SK-MEL-5 (cell line): ENCODE measurements at places on chromosomes 7 and 10. TPM values are rescaled to one million over a fixed set of nuclear protein-coding genes. Genes with fewer than 3 reads are reported as not detected.
A peak's percentile ranks its signal among the peaks of the same experiment; 100 is the strongest.

Gene FAM13C
- 0.21 and 0.67 TPM in 2 replicates for total RNA-seq

GRCh38 chr10:129038522-129038921, 428.5 kb upstream of the MGMT start:
- DNase-seq = no peak

- peak; percentile 84 for DNase-seq
Observed at GRCh38 chr7:128427289-128427891, 17.6 kb upstream of the IMPDH1 start.

DNA sequence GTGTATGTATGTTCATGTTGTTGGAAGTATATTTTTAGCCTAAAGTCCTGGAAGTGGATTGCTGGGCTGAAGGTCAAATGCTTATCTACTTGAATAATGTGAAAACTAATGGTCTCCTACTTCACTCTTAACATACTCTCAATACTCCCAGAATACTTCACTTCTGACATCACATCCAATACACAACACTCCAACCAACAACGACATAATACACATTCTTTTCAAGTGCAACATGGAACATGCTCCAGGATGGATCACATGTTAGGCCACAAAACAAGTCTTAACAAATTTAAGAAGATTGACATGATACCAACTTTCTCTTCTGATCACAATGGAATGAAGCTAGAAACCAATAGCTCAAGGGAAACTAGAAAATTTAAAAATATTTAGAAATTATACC, 126.9 kb upstream of the ADCY1 start:
- no peak for DNase-seq

Gene ABCB1
- 2.0 and 3.2 TPM in 2 replicates for total RNA-seq

GRCh38 chr7:24152877-24153472, 131.0 kb upstream of the NPY start:
- no peak for DNase-seq

GRCh38 chr10:48215486-48216203, 58.9 kb downstream of the FRMPD2 start:
- peak; percentile 62 for DNase-seq
